ENCODE measurements at places on chromosomes 16 and 17.

DNA sequence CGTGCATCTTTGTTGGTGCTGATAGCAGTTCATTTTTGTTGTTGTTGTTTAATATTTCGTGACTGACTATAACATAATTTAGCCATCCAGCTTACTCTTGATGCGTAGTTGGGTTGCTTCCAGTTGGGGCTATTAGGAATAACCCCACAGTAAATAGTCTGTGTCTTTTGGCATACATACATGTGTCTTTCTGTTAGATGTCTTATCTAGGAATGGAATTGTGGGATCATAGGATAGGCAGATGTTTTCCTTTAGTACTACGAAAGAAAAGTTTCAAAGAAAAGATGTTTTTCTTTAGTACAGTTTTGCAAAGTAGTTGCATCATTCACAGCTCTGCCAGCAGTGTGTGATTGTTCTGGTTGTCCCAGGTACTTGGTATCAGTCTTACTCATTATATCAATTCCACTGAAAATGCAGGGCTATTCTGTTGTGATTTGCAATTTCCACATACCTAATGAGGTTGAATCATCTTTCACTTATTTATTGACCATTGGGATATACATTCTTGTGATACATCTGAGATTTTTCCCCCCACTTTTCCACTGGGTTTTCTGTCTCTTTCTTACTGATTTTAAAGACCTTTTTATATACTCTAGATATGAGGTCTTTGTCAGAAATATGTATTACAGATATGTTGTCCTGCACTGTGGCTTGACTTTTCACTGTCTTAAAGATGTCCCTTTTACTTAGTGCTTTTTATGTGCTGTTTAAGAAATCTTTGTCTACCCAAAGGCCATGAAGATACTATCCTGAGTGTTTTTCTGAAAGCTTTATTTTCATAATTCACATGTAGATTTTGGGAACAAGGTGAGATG lies 173.3 kb downstream of the MRTFB start:
- no peak for DNase-seq

DNA sequence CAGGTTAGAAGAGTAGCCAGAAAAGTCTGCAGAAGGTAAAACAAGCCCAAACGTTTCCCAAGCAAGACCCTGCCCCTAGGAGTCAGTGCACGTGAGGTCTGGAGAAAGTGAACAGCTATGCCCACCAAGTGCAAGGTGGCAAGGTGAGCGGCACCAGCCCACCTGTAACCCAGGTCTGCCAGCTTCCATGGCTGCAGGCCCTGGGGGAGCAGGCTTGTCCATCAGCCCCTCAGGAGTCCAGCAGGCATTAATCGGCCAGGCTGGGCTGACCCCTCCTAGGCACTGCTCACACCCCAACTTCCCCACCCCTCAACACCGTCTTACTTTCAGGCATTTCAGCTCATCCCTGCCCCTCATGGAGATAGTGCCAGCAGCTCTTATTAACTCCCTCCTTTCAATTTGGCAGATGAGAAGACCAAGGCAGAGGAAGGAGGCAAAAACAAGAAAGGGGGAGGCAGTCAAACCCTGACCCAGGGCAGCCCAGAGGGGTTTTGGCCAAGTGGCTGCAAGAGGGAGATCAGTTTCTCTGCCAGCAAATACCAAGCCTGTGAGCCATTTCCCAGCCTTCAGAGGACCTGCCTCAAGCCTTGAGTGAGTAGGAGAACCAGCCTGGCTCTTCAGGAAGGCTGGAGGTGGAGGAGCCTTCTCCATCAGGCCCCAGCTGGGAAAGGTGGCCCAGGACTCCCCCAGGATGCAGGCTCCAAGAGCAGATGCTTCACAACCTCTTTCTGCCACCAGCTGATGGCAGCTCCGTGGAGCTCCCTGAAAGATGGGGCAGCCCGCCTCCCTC lies 14.7 kb downstream of the BEAN1 start:
- no peak for DNase-seq

- DNase-seq: no peak
These were observed 19.1 kb downstream of the GPR142 start for GRCh38 chr17:74386386-74386785.

DNA sequence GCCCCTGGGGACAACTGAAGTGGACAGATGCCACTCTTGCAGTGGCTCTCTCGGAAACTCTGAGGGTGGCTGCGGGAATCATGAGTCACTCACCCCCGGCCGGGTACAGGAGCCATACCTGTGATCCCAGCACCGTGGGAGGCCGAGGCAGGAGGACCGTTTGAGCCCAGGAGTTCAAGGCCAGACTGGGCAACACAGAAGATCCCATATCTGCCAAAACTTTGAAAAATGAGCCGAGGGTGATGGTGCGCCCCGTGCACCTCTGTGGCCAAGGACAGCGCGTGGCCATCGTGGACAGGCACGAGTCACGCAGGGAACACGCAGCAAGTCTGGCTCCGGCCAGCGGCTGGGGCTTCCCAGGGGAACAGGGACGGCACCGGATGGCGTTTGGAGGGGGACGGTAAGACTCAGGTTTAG lies 41.3 kb upstream of the ZC3H18 start:
- no peak for DNase-seq

DNA sequence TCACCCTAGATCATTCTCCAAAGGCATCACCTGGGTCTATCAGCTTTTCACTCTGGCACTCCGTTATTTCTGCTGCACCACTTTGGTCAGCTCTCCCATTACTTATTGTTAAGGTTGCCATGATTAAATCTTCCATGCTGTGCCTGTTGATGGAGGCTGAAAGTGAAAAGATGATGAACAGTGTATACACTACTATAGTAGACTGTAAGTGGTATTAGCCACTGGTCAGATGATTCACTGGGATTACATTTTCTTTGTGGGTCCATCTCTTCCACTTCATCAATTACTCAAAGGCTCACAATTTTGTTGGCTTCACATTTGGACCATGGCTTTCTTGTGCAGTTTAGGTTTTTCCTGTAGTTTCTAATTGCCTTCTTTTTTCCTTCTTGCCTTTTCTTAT lies 15.9 kb upstream of the LGALS9 start:
- no peak for DNase-seq

DNA sequence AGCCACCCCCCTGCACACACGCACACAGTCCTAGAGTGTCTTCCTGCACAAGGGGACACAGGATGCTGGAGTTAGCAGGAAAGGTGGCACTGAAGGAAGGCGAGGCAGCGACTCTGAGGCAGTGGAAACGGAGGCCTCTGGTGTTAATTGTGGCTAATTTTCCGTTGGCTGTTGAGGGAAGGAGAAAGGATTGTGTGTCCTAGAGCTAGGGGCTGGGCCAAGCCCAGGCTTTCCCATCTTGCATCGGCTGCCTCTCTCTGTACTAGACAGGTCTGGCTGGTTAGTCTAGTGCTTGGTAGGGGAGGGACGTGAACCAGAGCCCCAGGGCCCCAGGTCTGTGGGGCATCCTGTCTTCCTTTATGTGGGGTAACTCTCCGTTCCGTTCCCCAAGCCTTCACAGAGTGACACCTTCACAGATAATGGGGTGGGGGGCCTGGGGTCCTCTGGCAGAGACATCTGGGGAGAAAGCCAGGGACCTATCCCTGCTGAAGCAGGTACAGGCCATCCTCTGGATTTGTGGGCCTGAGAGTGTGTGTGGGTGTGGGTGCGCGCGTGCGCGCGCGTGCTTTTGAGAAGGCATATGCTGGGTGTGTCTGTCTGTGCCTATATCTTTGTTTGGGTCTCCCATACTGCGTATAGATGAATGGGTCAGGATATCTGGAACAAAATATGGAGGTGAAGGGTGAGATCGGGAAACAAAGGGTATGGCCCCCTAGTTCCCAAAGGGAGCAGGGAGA lies at the start of gene CHD3:
Gene CHD3 (plus strand): TSS at position 606 of the 737 bp plus-strand sequence. CDS start 212 bp downstream, outside the sequence.
- DNase-seq: no peak

- no peak for DNase-seq
These were observed 11.8 kb upstream of the CIBAR2 start for GRCh38 chr16:85123891-85124635.

- DNase-seq: no peak
These were observed 99.7 kb downstream of the ZNF778 start for GRCh38 chr16:89317101-89317671.

DNA sequence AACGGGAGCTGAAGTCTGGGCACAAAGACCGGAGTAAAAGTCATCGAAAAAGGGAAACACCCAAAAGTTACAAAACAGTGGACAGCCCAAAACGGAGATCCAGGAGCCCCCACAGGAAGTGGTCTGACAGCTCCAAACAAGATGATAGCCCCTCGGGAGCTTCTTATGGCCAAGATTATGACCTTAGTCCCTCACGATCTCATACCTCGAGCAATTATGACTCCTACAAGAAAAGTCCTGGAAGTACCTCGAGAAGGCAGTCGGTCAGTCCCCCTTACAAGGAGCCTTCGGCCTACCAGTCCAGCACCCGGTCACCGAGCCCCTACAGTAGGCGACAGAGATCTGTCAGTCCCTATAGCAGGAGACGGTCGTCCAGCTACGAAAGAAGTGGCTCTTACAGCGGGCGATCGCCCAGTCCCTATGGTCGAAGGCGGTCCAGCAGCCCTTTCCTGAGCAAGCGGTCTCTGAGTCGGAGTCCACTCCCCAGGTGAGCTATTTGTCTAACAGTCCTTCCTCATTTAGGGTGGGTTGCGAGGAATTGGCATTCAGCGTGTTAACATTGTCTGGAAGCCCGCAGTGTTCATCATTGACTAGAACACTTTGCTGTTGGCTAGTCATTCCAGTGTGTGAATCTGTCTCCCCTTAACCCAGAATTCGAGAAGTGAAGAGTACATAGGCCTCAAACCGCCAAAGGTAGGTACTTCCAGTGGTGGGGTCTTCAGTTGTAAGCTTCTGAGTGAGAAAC lies 1.5 kb downstream of the CDK12 start:
- no peak for DNase-seq

DNA sequence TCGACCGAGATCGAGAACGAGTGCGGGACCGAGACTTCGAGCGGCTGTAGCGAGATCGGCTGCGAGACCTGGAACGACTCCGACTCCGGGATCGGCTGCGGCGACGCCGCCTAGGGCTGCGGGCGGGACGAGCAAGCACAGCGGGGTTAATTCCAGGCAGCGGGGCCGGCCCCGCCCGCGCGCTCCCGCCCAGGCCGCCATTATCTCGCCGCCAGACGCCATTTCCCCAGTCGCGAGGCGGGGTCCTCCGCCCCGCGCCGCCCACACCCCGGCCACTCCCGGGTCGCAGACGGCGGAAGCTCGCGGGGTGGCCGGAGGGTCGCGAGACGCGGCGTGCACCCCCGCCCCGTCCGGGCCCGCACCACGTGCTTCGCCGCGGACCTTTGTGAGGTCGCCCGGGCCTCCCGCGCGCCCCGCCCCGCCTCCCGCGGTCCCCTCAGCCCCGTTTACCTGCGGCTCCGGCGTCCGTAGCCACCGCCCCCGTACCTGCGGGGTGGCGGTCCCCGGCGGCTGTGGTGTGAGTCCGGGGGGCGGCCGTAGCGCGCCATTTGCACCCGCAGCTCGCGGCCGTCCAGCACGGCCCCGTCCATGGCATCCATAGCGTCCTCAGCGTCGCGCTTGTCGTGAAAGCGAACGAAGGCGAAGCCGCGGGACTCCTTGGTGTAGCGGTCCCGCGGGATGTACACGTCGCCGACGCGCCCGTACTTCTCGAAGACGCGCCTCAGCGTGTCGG lies 616 bp downstream of the SRSF2 start:
- peak; percentile 30 for DNase-seq

GRCh38 chr17:73562896-73563295 lies 81.3 kb downstream of the SDK2 start:
- no peak for DNase-seq

- DNase-seq: no peak
These were observed 194.2 kb upstream of the TBX2 start for GRCh38 chr17:61205401-61205800.

DNA sequence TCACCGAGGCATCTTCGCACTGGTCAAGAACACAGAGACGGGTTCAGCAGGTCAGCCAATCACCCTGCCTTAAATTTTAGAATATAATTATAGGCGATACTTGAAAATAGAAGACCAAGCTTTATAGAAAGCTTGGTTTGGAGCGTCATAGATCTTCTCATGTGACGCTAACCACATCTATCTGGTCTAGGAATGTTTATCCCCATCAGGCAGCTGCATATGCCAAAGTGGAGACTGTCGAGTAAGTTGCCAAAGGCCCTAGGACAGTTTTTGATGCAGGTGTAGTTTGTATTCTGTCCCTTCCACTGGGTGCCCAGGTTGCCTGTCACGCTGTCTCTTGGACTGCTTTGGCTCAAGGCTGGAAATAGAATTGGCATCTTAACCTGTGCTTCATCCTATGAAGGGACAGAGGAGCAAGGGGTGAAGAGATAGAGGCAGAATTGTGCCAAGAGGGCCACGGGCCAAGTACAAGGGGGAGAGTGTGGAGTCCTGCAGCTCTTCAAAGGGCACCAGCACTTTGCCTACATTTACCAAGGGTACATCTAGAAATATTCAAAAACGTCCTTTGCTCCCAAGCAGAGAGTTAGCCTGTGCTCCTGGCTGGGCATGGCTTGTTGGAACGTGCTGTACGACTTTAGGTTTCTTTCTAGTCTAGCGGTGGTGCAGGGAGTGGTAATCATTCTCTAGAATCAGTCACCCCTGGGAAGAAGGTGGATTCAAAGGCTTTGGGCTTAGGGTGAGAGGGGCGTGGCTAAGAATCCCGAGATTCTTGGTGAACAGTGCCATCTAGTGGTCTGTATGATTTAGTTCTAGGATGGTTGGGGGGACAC lies 5.3 kb upstream of the WIPI1 start:
- DNase-seq: peak; percentile 90

GRCh38 chr17:42568341-42569111 lies 1.6 kb downstream of the MLX start:
- DNase-seq: no peak

GRCh38 chr17:80761110-80761871 lies 216.7 kb downstream of the RPTOR start:
- DNase-seq: peak; percentile 80
